Stimulated activated CD8-positive, alpha-beta memory T cell treated with anti-CD3 and anti-CD28 coated beads, Interleukin-12 subunit alpha, Interleukin-12 subunit beta, amount 100 ng/mL, for 1 hour (primary cell): ENCODE measurements at places on chromosomes 1 and 21.
A peak's percentile ranks its signal among the peaks of the same experiment; 100 is the strongest.

DNA sequence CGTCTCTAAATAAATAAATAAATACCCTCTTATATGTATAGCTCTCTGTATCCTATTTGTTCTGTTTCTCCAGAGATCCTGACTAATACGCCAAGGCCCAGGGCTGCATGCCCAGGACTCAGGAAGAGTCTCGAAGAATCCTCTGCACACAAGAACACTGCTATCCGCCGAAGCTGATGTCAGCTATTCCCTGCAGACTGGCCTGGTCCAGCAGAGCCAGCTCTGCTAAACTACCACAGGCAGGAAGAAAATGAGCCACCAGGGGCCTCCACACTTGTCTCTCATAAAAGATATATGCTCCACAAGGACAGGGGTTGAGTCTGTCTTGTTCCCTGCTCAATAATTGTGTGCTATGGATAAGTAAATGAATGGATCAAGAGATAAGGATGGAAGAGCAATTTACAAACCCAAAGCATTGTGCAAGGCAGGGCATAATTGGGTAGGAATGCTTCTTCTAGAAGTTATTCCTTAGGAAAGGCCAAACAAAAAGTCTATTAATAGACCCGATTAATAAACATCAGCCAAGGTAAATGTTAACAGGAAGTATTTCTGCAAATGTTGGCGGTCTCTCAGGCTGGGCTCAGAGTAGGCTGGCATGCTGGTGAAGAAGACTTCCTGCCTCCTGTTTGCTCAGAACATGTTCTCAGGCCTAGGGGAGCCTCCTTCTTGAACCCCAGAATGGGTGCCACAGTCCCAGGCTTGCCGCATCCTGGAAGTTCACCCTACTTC is 26.3 kb upstream of the MAN1C1 start:
- DNase-seq, result no peak

GRCh38 chr1:152013664-152014237 is 20.1 kb upstream of the S100A10 start:
- no peak for DNase-seq

DNA sequence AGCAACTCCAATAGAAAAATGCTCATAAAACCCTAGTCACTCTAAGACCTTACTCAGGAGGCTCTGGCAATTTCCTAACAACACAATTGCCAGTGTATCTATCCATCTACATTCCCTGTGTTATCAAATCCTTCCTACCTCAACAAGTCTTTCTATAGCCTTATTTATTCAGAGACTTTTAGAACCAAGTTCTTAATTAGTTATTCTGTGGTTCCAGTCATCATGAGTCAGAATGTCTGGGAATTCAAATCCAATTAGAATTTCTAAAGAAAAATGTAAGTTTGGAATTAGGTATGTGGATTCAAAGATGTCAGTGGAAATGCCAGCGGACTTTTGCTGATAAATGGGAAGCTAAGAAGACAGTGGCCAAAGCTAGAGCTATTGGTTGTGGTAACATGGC is 302.6 kb upstream of the C1orf87 start:
- DNase-seq, result no peak

DNA sequence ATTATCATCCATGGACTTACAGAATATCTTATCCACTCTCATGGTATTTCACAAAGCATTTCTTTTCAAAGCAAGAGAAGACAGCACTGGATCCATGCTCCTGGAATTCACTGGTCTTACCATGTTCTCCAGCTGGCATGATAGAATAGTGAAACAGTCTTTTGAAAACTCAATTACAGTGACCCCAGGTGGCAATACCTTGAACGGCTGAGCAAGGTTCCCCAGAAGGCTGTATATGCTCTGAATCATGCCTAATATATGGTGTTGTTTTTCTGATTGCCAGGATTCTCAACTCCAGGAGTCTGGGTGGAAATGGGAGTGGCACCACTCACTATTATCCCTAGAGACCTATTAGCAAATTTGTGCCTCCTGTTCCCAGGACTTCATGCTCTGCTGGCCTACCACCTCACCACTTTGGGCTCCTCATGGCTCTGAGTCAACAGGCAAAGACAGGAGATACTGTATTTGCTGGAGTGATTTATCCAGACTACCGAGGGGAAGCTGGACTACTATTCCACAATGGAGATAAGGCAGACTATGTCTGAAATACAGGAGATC is 87.6 kb downstream of the CATSPERE start:
- DNase-seq, result no peak

GRCh38 chr1:3698660-3699408 is 46.5 kb downstream of the TP73 start:
- DNase-seq, result no peak

DNA sequence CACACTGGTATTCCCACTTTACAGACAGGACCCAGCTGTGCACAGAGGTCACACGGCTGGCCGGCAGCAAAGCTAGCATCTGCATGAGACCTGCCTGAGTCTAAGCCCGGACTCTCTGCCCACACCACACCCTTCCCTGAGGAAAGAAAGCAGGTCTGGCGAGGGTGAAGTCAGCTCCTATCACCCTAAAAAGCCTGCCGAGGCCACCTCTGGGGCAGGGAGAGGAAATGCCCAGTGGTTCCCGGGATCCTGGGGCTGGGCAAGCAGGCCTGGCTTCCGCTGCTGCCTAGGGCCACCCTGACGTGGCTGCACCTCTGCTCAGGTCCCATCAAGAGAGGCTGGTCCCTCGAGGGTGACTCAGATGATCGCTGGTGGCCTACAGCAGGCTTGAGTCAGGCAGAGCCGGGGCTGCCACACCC is 42.2 kb downstream of the RAP1GAP start:
- DNase-seq, result no peak

GRCh38 chr1:6163191-6163972 is 16.7 kb downstream of the CHD5 start:
- DNase-seq, result no peak

GRCh38 chr21:34846601-34847112 is 177.9 kb downstream of the CLIC6 start:
- no peak for DNase-seq

DNA sequence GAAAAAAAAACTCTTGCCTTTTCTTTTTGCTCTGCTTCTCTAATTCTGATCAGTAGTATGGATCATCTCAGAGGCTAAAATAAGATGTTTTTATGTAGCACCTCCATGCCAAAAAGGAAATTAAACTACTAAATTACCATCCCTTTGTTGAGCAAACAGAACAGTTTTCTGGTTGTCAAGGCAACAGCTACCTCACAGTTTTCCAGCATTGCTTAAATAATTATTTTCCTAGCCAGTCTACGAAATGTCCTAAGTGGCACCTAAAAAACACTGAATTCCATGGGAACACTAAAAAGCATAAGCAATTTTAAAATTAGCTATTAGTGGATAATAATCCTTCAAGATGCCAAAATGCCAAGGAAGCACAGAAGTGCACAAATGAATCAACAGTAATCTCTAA is 61.7 kb downstream of the ARID4B start:
- DNase-seq, result no peak

- no peak for DNase-seq
These were observed 56.5 kb downstream of the SETD4 start for GRCh38 chr21:36003776-36004175.

DNA sequence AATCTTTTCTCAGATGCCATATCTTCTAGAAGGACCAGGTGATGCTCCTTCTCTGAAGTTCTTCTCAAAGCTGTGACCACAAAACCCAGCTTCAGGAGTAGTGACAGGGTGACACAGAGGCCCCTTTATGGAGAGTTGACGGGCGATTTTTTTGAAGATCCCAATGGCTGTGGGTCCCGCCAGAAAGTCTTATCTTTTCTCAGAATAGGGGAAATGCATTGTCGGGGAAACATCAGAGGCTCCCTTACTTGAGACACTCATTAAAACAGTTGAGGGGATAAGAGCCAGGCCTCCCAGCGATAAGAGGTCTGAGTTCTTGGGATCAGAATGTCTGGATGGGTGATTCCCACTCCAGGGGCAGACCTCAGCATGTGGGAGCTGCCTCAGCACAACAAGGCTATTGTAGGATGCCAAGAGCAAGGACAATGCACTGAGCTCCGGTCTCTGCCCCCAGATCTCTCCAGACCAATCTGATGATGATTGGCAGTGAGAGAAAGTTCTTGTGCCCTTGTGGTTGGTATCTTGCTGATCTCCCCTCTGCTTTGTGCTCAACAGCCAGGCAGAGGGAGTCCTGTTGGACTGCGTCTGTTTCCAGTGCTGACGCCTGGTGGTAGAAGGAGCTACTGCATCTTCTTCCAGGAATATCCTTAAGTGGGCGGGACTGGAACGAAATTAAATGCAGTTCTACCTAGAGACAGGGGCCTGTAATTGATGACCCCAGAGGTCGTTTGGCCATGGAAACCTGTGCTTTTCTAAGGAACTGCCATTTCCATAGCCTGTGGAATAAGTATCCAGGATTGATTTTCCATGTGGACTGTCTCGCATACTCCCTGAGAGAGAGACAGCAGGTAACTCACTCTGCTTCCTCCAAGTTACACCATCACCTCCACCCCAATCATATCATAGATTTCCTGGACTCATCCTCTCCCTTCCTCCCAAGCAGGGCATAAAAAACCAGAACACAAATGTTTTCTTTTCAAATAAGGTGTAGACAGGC is 6.8 kb upstream of the ACKR1 start:
- peak; percentile 6 for DNase-seq

- no peak for DNase-seq
These were observed 8.8 kb upstream of the CEP85 start for GRCh38 chr1:26225033-26225831.

GRCh38 chr1:200899451-200899915 is 4.8 kb downstream of the INAVA start:
- no peak for DNase-seq

- DNase-seq, result no peak
These were observed 766.8 kb downstream of the USP25 start for GRCh38 chr21:16496609-16497008.

DNA sequence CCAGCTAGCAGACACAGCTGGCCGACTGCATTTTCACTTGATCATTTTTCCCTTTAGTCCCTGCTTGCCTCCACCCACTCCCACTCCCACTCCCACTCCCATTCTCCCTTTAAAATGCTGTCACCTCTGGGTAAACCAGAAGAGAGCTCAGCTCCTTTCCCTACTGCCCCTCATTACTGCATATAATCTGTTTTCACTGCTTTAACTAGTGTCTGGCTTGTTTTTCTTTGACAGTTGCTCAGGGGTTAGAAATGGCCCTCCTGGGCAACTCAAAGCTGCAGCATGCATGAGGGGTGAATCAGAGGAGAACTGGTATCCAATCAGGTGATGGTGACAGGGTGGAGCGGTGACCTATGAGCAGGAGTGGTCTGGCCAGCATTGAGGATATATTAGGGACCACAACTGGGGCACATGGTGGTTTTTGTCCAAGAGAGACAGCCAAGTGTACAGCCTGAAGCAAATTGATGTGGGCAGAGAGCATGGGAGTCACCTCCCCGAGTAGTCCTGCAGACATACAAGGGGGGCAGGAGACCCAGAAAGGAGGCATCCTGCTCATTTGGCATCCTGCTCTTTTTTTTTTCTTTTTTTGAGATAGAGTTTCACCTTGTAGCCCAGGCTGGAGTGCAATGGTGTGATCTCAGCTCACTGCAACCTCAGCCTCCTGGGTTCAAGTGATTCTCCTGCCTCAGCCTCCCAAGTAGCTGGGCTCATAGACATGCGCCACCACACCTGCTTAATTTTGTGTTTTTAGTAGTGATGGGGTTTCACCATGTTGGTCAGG is 42.6 kb upstream of the SRSF10 start:
- DNase-seq, result no peak

- no peak for DNase-seq
These were observed 41.0 kb upstream of the SYNC start for GRCh38 chr1:32743380-32744070.

GRCh38 chr1:161381707-161382106 is 14.0 kb upstream of the CFAP126 start:
- no peak for DNase-seq

GRCh38 chr1:64980745-64981600 is 14.6 kb upstream of the JAK1 start:
- DNase-seq, result no peak

DNA sequence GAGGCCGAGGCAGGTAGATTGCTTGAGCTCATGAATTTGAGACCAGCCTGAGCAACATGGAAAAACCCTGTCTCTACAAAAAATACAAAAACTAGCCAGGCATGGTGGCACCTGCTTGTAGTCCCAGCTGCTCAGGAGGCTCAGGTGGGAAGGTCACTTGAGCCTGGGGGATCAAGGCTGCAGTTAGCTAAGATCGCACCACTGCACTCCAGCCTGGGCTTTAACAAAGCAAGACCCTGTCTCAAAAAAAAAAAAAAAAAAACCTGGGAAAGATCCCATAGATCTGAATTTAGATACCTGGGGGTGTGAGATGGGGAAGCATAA is 32.9 kb downstream of the NIBAN1 start:
- DNase-seq, result no peak

DNA sequence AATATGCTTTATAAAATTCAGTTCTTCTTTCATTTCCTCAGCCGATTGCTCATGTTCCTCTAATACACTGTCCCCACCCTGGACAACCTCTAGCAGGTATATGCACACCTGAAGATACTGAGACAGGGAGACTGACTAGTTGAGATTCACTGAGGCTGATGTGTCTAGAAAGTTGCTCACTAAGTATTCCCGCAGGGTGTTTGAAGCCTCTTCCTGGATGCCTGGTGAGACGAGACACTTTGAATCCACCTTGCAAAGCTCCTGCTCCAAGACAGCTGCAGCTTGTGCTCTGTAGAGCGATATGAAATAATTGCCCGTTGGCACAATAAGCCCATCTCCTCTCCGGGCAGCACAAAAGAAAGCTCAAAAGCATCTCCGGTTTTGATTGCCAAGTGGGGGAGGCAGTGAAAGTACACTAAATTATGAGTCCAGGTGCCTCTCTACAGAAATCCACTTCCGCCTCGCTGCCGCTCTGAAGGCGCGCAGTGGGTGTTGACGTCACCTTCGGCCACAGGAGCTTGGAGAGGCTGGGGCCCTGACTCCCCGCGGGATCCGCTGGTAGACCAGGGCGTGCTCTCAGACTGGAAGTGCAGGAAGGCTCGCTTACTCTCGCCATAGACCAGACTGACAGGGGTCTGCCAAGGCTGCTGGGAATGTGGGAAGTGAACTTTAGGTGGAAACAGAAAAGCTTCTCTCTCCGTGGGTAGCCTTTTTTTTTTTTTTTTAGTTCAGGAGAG is 46.3 kb downstream of the GPA33 start:
- DNase-seq, result peak; percentile 42
